ENCODE measurements at places on chromosomes 12 and 14.

DNA sequence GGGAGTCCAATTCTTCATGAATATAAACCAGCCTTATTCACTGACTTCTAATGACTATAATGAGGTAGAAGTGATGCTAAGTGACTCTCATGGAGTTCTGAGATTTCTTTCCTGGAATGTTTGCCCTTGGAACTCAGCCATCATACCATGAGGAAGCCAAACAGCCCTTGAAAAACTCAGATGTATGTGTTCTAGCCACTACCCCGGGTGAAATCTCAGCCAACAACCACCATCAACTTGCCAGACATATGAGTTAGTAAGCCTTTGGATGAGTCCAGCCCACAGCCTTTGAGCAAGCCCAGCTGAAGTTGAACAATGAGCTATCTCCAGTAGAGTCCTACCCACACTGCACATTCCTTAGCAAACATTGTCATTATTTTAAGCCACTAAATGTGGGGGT, 149.5 kb downstream of the SLC6A15 start:
- DNase-seq = no peak

- DNase-seq = no peak
Measured at GRCh38 chr12:120350576-120351350, 18.2 kb downstream of the MSI1 start.

- no peak for DNase-seq
Measured at GRCh38 chr12:93573552-93574223, 1.2 kb downstream of the SOCS2 start.

GRCh38 chr12:69739287-69740191, 879 bp downstream of the RAB3IP start:
- DNase-seq = peak; percentile 53

DNA sequence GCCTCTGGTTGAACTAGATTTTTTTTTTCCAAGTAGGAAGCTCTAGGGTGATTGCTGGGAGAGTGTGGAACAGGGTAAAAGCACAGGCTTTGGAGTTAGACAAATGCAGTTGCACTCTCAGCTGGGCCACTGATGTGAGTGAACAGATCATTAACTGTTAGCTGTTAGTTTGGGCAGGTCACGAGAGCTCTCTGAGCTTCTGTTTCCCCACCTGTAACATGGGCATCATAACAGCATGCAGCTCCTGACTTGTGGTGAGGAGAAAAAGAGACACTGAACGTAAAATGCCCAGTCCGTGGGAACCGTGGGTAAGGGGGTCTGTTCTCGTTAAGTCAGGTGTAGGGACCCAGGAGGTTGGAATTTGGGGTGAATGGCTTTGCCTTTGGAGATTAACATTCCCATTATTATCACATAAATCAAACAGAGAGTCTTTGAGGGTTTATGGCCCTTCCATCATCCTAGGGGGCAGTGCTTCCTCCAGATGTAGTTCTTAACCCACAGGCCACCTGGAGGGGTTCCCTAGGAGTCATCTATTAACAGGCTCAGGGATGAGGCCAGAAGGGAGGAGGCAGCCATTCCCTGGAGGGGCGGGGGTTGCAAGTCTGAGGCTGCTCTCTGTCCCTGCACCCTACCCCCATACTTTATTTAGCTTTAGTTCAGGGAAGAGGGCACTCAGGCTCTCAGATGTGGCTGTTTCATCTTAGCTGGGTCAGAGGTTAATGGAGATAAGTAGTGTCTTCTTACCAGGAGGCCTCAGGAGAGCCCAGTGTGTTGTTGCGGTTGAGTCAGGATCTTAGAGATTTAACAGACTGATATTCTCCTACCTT, 135.2 kb downstream of the DACT1 start:
- DNase-seq = no peak

- DNase-seq = no peak
Measured at GRCh38 chr14:53695692-53696214, 260.9 kb downstream of the BMP4 start.

DNA sequence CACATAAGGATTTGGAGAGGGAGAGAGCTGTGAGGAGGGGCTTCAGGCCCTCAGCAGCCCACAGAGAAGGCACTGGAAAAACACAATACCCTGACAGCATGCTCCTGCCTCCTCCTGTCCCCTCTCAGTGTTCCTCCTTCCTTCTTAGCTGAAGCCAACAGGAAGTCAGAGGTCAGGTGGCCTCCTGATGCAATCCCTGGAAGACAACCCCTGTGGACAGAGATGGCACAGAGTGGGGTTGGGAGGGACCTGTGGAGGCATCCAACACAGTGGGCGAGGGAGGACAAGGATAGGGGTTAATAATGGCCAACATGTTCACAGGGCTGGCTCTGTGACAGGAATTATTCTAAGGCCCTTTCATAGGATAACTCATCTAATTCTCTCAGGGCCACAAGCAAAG, 15.4 kb upstream of the IFI27L2 start:
- no peak for DNase-seq

GRCh38 chr14:48686650-48687049, 899.5 kb downstream of the RPS29 start:
- DNase-seq = no peak

- no peak for DNase-seq
Measured at GRCh38 chr12:111201036-111201435, 167.9 kb downstream of the PHETA1 start.

DNA sequence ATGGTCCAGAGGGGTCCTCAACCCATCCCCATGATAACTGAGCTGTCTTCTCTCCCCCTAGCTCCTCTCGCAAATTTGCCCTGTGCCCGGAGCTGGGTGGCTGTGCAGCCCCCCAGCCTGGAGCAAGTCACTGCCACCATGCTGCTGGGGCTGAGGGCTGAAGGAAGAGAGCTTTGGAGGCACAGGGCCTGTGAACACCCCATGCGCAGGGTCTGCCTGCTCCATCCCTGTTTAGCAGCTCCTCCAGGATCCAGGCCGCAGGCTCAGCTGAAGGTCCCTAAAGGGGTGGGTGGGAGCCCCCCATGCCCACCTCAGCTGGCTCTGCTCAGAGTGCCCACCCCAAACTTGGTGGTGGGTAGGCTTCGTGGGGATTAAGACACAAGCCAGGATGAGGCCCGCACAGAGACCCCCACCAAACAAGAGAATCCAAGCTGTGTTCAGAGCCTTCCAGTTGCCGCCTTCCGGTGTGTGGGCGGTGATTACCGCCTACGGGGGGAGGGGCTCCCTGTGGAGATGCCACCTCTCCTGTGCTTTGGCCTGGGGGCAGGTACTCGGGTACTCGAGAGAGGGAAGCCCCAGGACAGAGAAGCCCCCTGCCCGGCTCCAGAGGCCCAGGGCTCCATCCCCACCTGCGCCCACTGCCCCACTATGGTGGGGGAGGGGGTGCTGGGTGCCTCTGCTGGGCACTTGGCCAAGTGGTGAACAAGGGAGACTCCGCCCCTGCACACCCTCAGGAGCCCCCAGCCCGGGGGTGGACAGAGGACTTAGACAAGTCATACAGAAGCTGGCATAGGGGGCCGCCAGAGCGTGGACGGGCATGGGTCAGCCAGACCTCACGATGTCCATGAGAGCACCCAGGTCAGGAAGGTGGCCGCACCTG, 1.4 kb upstream of the JAG2 start:
- DNase-seq = no peak

GRCh38 chr12:94553130-94553519, 93.5 kb upstream of the CEP83 start:
- peak; percentile 36 for DNase-seq

GRCh38 chr14:56358275-56358674, 221.3 kb upstream of the TMEM260 start:
- DNase-seq = no peak

- no peak for DNase-seq
Measured at GRCh38 chr14:99548255-99548654, 55.8 kb downstream of the CCDC85C start.

DNA sequence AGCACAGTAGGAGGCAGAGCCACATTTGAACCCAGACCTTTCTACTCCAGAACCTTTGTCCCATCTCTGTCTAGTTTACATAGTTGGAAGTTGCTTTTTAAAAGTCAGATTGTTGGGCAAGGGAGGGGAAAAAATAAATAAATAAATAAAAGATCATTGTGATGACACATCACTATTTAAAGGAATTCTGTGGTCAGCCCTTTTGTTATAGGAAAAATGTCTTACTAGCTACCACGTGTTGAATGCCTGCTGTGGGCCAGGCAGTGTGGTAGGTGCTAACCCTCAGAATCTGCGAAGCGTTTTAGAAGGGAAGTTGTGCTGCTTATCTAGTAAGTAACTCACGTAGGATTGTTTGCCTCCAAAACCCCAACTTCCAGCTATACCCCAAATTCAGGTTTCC, 62.3 kb downstream of the BHLHE41 start:
- DNase-seq = no peak

- DNase-seq = no peak
Measured at GRCh38 chr14:43687921-43688320, 819.2 kb downstream of the FSCB start.

DNA sequence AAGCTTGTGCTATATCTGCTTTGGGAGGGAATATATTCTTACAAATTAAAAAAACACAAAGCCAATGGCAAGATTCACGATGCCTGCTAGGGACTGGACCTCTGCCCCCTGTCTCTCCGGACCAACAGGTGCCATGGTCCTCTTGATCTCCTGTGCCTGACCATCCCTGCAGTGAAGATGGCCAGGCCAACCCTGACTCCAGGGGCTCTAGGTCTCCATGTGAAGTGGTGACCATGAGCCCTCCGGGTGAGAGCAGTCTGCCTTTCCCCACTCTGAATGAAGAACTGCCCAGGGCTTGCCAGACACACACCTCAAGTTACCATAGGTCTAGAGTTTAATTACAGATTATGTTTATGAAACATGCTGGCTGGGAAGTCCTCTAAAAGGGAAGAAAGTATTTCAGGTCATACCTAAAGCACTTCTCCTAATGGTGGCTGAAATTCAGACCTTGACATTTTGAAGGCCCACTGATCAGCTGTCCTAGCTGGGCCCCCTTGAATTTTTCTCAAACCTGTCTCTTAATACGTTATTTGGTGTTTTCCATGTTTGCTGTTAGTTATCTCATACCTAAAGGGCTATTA, 1.4 kb downstream of the ARHGDIB start:
- no peak for DNase-seq

GRCh38 chr12:94535510-94535921, 75.8 kb upstream of the CEP83 start:
- no peak for DNase-seq

DNA sequence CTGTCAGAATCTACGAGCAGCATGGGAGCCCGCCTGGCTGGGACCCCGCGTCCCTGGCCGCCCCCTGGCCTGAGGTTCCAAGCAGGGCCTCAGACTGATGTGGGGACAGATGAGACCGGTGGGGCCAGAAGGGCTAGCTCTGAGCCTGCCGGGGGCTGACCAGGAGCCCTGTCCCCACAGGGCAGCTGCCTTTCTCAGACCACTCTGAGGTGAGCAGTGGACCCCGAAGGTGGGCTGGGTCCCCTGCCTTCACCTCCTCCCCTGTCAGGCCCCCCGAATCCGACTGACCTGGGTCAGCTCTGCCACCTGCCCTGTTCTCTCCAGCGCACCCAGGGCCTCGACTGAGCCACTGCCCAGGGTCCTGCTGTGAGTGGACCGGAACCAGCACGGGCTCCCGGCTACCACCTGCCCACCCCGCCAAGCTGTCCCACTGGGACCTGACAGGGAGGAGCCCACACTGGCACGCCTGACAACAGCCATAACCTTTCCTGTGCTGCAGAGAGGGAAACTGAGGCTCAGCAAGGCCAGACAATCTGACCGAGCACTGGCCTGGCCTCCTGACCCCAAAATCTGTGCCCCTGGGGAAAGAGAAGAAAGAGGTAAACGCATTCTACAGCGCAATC, 29.7 kb upstream of the TMEM179 start:
- DNase-seq = no peak

DNA sequence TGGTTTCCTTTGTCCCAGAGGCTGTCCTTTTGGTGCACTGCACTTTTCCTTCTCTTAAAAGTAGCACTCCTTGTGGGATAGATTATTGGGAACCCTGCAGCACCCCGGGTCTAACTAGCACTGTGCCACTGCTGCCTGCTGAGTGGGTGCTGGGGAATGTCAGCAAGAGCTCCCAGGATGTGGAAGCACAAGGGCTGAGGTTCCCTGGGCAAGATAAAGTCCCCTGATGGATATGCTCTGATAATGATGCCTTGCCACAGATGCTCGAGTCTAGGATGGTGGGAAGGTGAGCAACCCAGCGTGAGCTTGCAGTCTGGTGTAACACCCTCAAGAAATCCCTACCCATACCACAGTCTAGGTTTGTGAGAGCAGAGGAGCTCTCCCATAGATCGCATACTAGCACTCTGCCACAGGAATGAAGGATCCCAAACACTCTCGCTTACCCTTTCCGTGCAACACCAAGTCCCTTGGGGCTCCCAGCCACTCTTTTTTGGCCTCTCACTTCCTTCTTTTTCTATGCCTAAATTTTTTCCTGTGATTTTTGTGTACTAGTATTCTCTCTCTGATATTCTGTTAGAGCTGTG, 32.6 kb downstream of the USP15 start:
- no peak for DNase-seq

Data from anterior cingulate cortex (tissue), 58 donors.